Stimulated activated CD4-positive, alpha-beta T cell treated with anti-CD3 and anti-CD28 coated beads, Interleukin-4, amount 100 ng/mL, for 48 hours (primary cell): ENCODE measurements at places on chromosomes 16 and 17.
A peak's percentile ranks its signal among the peaks of the same experiment; 100 is the strongest.

DNA sequence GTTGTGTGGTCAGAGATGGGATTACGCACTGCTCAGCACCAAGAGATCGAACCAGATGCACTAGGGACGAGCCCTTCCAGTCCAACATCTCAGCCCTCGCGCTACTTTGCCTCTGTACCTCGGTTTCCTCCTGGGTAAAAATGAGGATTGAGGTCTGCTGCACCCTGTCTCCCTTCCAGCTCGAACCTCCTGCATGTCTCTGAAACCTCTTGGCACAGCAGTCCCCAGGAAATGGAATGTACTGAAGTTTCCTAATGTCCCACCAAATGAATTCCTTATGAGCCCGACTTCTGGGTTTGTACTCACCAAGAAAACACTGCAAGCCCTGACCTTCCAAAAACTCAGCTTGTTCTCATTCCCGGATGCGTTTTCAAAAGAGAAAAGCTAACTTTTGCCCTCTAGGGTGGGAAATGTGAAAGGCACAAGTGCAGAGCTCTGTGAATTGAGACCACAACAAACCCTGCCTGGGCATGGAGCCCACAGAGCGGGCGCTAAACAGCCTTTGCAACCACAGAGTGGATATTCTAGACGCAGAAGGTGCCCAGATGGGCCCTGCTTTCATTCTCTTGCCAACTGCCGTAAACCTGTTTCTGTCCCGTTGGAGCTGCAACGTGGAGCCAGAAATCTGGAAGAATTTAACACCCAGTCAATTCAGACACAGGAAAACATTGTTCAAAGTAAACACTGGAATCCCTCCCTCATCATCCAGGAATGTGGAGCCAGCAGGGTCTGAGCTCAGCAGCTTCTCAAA lies 10.3 kb downstream of the CDRT4 start:
- DNase-seq = no peak

- DNase-seq = peak; percentile 68
These were observed 4.9 kb upstream of the NDRG4 start for GRCh38 chr16:58494981-58495520.

DNA sequence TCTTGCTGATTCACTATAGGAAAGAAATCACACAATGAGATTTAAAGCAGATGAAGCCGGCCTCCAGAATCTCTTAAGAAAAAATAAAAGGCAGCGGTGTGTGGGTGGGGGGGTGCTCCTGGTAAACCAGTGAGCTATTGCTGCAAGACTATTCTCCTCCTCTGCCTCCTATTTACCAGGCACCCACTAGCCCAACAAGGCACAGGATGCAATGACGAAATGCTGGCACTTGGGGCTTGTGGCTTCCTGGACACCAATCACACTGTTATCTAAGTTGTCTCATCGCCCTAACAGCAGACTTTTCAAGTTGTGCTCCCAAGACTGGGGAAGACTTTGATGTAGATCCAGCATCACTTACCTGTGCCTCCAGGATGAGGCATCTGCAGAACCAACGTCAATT lies 50.2 kb upstream of the NDRG4 start:
- no peak for DNase-seq

DNA sequence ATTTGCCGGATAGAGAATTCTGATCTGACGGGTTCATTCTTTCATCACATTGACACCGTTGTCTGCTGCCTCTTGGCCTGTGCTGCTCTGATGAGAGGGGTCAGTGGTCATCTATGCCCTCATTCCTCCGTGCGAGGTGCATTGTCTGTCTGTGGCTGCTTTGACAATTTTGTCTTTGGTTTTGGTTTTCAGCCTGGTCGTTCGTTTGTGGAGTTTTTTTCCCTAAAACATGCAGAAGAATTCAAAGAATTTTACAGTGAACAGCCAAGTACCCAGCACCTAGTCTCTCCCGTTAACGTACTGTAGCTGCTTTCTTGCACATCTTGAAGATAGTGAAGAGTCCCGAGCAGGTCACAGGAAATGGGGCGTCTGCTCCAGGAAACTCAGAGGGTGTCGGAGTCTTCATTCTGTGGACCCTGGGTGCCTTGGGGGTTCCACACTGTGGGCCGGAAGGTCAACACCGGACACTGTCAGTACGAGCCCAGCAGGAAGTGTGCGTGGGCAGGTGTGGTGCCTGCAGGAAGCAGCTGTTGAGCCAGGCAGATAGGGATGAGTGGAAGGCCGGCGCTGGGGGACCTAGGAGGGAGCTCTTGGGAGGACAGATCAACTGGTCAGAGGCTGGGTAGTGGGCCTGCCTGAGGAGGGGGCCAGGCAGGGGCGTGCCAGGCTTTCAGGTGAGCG lies 28.2 kb downstream of the CRAMP1 start:
- DNase-seq = no peak

- DNase-seq = no peak
These were observed 18.6 kb upstream of the LONP2 start for GRCh38 chr16:48225456-48225855.

GRCh38 chr16:89168381-89169189 lies 3.0 kb upstream of the CDH15 start:
- no peak for DNase-seq
